ENCODE measurements at places on chromosomes 5 and 9.

GRCh38 chr5:115626445-115626823, 598 bp upstream of the TMED7 start:
- DNase-seq, result no peak

GRCh38 chr5:120124961-120125360, 339.1 kb upstream of the PRR16 start:
- no peak for DNase-seq

- DNase-seq, result no peak
These were observed 209.3 kb downstream of the C9orf50 start for GRCh38 chr9:129411501-129412175.

- no peak for DNase-seq
These were observed 2.6 kb downstream of the SLC22A5 start for GRCh38 chr5:132372127-132372526.

DNA sequence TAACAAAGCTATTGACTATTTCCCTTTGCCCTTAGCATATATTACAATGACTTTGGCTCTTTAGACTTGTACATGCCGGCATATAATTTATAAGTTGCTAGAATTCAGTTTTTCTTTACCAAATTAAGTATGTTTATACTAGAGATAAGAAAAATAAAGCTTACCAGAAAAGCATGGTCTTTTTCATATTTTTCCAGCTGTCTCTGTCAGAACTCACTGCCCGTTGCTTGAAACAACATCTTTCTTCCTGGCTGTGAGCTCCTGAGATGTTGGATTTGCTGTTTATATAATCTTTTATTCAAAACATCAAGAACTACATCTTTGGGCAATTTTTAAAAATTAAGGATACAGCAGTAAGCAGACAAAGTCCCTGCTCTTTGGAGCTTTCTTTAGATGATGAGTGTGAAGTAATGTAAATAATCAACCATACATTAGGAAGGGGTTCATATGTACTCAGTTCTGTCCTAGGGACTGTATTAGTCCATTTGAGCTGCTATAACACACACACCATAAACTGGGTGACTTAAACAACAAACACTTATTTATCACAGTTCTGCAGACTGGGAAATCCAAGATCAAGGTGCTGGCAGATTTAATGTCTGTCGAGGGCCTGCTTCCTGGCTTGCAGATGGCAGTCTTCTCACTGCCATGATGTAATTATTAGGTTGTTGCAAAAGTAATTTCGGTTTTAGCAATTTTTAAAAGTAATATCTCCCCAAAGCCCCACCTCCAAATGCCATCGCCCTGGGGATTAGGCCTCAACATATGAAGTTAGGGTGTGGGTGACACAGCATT, 45.4 kb upstream of the RANBP3L start:
- no peak for DNase-seq

DNA sequence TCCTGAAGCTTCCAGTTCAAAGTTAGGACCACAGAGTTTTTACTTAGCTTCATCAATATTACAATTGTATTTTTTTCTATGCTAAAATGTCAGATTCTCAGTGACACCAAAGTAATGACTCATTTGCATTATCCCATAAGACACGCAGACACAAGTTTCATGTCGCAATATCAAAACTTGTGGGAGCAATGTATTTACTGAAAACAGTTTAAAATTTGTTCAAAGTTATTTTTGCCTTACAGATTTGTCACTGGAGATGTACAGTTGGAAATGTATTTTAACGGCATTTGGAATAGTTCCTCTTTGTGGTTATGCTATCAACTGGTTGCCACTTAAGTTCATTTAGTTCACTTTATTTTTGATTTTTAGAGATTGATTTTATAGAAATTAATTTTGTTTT, 36.2 kb upstream of the DAP start:
- no peak for DNase-seq

GRCh38 chr9:90547896-90548295, 94.7 kb downstream of the DIRAS2 start:
- no peak for DNase-seq

DNA sequence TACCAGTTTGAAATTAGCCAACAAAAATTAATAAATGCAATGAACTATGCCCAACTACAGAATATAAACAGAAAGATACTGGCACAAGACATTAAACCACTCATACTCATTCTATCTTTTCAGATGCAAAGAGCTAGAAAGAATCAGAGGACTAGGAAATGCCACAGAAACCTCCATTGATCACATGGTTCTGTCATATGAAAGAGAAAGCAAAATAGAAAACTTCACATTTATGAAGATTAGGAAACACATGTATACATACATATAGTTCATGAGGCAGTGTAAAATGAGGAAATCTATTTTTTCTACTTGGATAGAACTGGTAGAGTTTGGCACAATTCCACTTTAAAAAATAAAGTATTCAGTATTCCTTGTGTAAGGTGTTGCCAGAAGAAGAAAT, 275.1 kb upstream of the PTGER4 start:
- DNase-seq, result no peak

- DNase-seq, result no peak
These were observed 61.8 kb upstream of the CPLX2 start for GRCh38 chr5:175809531-175810121.

GRCh38 chr5:96292582-96293247, 140.3 kb downstream of the PCSK1 start:
- DNase-seq, result no peak

DNA sequence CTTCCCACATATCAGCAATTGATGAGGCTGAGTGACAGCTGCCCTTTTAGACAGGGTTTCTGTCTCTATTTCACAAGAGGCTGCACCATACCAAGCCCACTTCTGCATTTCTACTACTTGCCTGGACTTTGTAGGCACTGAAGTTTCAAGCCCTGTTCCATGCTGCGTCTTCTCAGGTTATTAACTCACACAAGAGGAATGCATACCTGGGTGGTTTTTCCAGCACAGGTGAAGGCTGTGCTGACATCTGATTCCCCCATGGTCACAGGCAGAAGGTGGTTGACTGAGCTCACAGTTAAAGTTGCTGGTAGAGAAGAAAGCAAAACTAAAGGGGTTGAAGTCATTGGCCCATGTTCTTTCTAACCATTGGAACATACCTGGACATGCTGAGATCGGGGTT, 86.6 kb downstream of the MAMDC2 start:
- DNase-seq, result no peak

- no peak for DNase-seq
These were observed 20.2 kb downstream of the NIPSNAP3B start for GRCh38 chr9:104784098-104784497.

GRCh38 chr9:76562511-76562911, 103.5 kb downstream of the GCNT1 start:
- no peak for DNase-seq

DNA sequence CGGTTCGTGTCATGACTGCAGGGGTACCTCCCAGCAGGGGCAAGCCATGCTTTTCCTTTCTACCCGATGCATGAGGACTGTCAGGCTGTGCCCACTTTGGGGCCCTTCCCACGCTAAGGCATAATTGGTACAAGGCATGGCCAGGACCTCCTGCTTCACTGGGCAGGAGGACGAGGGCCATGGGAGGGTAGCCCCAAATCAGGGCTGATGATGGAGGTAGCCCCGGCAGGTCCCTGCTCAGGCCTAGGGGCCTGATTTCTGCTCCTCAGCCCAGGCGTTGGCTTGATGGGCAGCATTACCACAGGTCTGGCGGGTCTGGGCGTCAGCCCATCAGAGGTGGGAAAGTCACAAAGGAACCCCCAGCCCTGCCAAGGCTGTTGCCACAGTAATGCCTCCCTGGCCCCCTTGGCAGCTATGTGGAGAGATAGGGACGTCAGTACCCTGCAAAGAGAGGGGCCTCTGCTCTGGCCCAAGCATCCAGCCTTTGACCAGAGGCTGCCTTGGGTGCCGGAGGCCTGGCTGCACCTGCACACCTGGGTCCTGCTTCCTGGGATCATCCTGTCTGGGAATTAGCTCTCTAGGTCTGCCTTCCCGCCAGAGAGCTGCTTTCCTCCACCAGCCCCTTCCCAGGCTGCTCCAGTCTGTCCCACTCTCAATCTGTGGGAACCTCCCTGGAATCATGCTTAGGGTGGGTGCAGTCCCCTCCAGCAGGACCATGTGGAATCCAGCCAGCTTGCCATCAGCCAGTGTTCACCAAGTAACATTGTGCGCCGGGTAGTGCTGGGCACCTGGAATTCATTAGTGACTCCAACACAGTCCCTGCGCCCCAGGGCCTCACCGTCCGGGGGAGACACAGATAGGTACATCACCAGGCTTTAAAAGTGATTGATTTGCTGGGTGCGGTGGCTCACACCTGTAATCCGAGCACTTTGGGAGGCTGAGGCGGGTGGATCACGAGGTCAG, 15.4 kb downstream of the TSPAN17 start:
- DNase-seq, result no peak

GRCh38 chr5:175742290-175742994, 84.6 kb downstream of the HRH2 start:
- DNase-seq, result no peak

DNA sequence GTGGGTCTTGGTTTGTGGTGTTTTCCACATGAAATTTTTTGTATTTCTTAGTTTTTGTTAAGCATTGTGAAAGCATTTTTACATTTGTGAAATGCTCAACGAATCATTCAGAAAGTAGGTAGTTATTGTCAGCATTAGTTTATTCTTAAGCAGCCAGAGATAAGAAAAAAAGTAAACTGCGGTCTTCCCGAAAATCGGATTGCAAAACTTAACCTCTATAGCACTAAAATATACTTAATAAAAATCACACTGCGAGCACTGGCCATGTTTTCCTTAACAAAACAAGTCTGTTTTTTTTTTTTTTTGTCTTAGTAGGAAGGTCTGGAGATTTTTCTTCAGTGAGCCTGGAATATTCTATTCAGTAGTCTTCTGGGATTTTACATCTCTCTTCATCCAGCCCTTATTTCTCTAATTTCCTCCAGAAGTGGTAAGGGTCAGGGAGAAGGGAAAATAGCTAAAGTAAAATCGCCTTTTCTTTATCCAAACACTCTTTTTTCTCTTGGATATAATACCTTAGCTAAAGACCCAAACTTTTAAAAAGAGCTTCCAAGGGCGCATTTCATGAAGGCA, 289.9 kb downstream of the DMAC1 start:
- no peak for DNase-seq

DNA sequence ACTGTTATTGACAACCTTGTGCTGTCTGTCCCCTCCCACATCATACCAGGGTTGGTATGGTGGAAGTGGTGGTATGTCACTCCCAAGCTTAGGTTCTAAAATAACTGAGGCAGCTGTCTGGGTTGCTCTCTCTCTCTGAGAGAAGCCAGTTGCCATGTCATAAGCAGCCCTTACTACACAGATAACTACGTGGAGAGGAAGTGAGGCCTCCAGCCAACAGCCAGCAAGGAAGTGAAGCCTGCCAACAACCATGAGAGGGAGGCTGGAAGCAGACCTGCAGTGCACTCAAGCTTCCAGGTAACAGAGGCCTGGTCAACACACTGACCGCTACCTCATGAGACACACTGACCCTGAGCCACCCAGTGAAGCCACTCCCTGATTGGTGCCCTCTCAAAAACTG, 18.6 kb downstream of the CTNNAL1 start:
- DNase-seq, result no peak

DNA sequence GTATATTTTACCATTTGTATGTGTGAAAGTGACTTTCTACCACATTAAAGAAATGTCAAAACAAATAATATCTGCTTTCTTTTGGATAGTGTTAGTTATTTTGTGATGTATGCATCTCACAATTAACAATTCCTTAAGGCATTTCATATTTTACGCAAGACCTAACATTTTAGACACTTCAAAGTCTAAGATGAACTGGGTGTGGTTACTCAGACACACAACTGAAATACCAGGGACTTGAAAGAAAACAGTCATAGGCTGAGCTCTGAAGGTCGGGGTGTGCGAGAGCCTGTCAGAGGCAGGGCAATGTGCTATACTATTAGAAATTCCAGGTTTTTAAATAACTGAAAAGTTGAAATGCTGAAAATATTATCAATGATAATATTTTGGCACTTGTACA, 44.5 kb upstream of the ZNF622 start:
- DNase-seq, result no peak

- no peak for DNase-seq
These were observed 4.3 kb upstream of the GDA start for GRCh38 chr9:72144756-72145492.

DNA sequence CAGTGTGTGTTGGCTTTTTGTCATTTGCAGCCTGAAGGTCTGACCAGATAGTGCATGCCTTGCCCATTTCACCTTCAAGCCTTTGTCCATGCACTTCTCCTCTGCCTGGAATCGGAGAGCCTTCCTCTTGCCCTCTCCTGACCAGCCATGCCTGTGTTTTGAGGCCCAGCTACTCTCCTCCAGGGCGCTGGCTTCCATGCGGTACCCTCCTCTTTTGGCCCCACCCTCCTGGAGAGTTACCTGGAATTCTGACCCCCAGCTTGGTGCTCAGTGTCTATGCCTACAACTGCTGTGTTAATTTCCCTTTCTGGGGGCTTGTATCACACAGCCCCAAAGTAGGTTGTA, 52.5 kb downstream of the CXXC5 start:
- DNase-seq, result no peak

DNA sequence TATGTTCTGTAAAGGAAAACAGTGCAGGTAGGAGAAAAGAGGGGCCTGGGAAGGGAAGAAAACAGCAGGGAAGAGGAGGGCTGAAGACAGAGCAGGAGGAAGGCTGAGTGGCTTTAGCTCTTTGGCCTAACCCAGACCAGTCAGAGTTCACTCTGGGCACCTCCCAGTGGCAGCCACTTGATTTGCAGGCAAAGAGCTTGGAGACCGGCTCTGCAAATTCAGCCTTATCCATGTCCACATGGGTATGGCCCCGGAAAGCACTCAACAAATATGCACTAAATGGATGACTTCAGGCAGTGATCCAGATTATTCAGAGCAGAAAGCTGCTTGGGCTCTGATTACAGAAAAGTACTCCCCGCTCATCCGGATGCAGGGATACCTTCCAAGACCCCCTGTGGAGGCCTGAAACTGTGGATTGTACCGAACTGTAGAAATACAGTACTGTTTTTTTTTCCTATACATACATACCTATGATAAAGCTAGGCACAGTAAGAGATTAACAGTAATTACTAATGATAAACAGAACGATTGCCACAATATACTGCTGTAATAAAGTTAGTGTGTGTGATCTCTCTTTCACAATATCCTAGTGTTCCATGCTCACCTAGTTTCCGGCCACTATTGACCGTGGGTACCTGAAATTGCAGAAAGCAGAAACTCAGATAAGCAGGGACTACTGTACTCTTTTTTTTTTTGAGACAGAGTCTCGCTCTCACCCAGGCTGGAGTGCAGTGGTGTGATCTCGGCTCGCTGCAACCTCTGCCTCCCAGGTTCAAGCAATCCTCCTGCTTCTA, 4.6 kb upstream of the RNU6ATAC start:
- no peak for DNase-seq

- no peak for DNase-seq
These were observed 196 bp upstream of the GRM6 start for GRCh38 chr5:178995341-178995690.

DNA sequence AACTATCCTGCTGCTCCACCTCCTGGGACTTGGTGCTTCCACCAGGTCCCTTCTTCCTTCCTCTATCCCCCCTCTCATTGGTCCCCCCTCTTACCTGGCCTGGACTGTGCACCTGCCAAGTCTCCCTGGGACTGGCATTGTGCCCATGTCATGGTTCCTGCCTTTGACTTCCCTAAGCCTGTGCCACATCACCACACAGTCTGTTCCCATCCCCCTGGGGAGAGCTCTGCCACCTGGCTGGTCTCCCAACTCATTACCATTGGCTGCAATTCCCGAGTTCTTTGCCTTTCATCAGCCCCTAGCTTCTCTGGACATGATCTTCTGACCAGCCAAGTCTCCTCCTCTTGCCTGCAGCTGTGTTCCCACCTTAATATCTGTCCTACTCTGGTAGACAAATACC, 180.3 kb downstream of the SREK1 start:
- no peak for DNase-seq

- DNase-seq, result no peak
These were observed 6.4 kb upstream of the ACOT12 start for GRCh38 chr5:81400375-81400774.

GRCh38 chr5:85703296-85703695, 914.4 kb upstream of the COX7C start:
- no peak for DNase-seq

Data from NCI-H1417 treated with DMSO at 0.1 percent for 48 hours (cell line).